ENCODE measurements at places on chromosomes 11 and 22.

DNA sequence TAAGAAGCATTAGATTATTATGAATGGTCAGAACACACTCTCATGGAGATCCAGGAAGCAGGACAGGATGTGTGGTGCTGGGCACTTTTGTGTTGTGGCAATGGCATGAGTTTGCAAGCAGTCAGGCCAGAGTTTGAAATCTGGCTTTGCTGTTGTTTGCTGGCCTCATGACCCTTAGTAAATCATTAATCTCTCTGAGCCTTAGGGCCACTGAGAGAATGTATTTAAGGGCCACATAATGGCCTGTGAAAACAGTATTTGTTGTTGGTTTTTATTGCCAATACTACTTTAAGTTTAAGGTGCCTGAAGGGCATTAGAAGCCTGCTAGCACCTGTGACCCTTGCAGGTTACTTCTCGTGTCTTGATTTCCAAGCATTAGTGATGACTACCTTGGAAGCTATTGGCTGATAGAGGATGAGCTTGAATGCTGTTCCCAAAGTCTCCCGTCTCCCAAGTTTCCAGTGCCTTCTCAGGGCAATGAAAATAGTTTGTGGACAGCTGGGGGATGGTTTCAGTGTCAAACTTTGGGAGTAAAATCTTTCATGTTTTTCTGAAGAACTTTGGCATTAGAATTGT lies 24.6 kb downstream of the STIM1 start:
- no peak for DNase-seq

- no peak for DNase-seq
Observed at GRCh38 chr11:13760115-13760514, 91.6 kb downstream of the FAR1 start.

DNA sequence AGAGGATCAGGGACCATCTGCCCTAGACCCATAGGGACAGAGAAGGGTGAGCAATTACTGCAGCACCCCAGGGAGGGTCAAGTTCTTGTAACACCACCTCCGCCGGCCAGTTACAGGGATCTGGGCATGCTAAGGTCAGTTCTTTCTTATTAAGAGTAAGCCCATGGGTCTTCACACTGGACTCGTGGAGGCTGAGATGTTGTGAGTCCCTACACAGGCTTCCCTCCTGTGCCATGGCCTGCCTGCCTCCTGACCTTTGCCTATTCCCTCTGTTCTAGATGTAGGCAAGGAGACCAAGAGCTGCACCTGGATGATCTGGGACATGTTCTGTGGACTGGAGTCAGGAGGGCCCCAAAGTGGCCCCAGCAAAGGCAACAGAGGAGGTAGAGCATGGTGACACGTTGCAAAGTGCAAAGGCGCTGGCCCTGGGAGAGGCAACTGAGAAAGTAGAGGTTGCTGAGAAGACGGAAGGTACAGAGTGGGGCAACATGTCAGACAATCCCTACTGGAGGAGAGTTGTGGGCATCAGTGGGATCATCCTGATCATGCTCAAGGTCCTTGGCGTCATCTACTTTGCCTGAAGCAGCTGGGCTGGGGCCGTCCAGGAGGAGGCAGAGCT lies 16.3 kb upstream of the GNAZ start:
- peak; percentile 19 for DNase-seq

DNA sequence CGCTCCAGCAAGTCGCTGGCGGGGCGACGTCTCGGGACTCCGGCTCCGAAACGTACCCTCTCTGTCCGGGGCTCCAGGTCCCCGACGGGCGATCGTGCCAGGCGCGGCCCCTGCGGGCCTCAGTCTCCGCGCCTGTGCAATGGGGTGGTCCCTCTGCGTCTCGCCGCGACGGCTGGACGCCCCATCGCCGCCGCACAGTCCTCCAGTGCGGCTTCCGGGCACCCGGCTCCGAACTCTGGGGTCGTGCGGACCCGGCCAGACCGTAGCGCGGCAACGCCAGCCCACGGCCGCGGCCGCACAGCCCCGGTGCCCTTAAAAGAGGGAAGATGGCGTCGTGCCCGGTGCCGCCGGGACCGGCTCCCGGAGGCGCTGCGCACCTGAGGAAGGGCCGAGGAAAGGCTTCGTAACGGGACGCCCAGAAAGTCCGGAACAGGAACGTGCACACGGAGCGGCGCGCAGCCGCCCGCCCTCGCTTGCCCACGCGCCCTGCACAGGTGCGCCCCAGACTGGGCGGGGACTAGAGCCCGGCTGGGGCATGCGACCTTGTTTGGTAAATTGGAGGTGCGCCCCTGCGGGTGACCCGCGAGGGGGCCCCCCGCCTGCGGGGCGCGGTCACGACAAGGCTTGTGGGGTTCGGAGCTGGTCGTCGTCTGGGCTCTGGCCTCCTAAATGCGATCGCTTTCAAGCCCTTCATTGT lies 525 bp downstream of the BIK start:
- DNase-seq, result no peak

GRCh38 chr11:1042626-1043562 lies 6.4 kb upstream of the MUC6 start:
- DNase-seq, result peak; percentile 34

DNA sequence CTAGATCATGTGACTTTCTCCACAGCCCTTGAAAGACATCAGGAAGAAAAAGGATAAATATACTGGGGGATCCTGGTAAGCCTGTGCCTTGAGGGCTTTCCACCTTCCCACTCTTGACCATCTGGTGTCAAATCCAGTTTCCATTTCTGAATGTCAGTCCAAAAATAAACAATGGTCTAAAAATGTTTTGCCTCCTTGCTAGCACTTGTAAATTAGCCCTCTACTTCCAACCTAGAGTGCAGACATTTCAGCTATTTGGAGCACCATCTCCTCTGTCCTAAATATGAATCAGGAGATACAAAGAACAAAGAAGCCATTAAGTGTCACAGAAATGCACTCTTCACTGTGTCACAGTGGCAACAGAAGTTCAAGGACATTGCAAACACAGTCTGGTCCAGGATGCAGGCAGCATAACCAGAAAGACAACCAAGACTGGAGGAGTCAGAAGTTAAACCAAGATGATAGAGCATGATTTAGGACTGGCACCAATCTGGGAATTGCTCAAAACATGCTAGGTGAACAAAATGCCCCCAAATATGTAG lies 88.1 kb downstream of the CCDC34 start:
- DNase-seq, result no peak

GRCh38 chr11:105642870-105643269 lies 33.0 kb downstream of the GRIA4 start:
- DNase-seq, result no peak

GRCh38 chr11:62842171-62842741 lies 2.9 kb upstream of the WDR74 start:
- DNase-seq, result no peak
